Stimulated activated CD4-positive, alpha-beta T cell treated with anti-CD3 and anti-CD28 coated beads, Interleukin-4, amount 100 ng/mL, for 24 hours (primary cell): ENCODE measurements at places on chromosomes 16 and 17.

- peak; percentile 39 for DNase-seq
These were observed 42.0 kb upstream of the TMC5 start for GRCh38 chr16:19375561-19376158.

- DNase-seq: no peak
These were observed 11.2 kb downstream of the PAM16 start for GRCh38 chr16:4339909-4340308.

GRCh38 chr17:21548236-21548635, 144.1 kb upstream of the KCNJ18 start:
- DNase-seq: no peak

DNA sequence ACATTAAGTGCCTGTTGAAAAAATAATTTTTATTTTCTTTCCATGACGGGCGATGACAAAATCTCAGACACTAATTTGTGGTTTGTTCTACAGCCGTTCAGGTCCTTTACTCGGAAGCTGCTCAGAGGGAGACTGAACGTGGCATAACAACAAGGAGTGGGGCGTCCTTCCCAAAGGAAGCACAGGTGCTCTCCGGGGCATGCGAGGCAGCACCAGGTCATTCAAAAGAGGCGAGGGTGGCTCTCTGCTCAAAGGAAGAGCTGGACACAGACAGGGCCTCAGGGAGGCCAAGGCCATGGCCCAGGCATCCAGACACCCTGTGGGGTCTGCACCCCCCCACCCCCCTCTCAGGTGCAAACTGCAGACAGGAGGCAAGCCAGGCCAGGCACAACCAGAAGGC, 16.2 kb downstream of the UNKL start:
- DNase-seq: no peak

DNA sequence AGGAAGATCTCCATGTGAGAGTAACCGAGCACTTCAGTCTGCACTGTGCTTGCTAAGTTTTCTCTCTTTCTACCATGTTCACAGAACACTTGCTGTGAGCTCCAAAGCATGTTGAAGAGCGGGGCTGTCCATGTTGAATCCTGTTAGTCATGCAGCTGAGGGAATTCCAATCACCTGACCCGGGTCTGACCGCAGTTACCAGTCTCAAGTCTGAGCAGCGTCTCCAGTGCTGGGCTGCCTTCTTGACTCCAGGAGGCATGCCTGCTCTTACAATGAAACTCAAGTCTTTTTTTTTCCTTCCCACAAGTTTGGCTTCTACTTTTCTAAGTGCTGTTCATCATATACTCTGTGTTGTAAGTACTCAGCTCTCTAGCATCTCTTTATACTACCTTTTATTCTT, 44.3 kb downstream of the HOXB1 start:
- DNase-seq: no peak

GRCh38 chr17:73335591-73336407, 24.0 kb upstream of the CDC42EP4 start:
- no peak for DNase-seq

DNA sequence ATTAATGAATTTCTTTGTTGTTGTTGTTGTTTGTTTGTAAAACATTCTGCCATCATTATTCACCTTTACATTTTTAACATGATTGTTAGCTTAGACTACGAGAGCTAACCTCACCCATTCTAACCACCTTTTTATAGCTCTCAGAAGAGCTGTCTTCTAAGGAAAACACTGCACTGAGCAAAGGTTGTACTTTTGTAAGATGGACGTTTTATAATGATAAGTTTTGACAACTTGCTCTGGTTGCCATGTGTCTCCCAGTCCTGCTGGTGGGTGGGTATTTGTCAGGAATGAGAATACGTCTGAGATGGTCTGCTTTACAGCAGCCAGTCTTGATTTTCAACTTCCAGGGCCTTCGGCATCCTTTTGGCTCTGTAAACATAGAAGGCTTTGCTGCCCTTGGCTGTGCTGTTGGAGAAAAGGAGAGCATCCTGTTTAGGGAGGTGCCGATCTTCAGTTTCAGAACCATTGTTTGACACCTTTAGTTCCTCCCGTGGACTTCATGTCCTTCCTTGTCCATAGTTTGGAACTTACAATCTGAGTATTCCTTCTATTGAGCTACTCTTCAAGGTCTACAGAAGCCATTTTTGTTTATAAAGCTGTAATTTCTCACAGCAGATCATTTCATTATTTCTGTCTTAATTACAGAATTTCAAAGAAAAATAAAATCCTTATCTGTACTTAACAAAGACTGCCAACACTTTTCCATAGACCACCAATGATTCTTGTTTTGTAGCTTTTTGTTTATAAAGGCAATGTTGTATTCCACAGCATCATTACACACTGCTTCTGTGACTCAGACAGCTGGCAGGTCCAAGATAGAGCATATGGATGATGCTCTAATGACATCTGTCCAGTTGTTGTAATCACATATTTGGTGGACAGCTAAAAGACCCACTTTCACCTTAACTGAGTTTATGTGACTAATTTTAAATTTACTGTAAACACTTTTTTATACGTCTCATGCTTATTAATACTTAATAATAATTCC, 270.1 kb upstream of the TBX2 start:
- no peak for DNase-seq

DNA sequence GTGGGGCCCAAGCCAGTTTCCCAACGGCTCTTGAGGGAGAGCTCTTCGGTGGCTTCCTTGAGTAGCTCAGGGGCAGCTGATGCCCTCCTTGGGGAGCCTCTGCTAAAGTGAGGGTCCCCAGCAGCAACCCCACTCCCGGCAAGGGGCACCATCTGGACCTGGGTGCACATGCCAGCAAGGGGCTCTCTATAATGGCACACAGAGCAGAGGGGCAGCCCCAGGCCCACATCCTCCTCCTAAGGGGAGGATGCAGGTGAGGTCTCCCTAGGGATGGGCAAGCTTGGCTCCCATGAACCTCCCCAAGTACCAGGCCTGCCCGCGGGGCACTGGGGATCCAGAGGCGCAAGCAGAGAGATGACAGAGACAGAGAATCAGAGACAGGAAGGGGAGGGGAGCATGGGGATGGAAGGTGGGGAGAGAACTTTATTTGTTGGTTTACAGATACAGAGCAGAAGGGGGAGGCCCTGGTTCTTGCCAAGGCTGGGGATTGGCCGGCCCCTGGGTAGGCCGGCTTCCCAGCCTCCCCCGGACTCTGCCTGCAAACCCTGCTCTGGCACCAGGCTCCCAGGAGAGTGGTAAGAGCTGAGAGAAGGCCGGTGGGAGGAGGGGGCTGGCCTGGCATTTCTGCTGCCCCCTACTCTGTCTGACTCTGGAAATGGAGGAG, 61.4 kb downstream of the SRCIN1 start:
- no peak for DNase-seq

GRCh38 chr16:88851616-88852015, 5.1 kb downstream of the GALNS start:
- DNase-seq: no peak

- DNase-seq: peak; percentile 37
These were observed 512 bp downstream of the PMM2 start for GRCh38 chr16:8798174-8798527.

GRCh38 chr17:71109697-71110096, 940.4 kb downstream of the KCNJ2 start:
- no peak for DNase-seq

GRCh38 chr16:9107025-9107970, 15.9 kb downstream of the HAPSTR1 start:
- no peak for DNase-seq

- no peak for DNase-seq
These were observed 668 bp downstream of the JUP start for GRCh38 chr17:41785859-41786226.

DNA sequence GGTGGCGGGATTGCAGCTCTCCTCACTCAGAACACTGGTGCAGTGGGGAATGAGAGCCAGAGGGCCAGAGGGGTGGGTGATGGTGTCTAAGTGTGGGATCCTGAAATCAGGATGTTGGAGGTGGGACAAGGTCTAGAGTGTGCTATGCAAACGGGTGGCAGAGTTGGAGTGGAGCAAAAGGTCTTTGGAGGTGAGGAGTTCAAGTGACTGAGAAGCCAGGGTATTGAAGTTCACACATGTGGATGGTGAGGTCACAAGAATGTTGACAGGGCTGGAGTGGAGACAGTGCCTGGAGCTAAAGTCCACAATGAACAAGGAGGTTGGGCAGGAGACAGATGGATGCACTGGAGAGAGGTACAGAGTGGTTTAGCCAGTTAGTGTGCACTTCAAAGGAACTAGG, 38.3 kb upstream of the MAP3K14 start:
- no peak for DNase-seq

DNA sequence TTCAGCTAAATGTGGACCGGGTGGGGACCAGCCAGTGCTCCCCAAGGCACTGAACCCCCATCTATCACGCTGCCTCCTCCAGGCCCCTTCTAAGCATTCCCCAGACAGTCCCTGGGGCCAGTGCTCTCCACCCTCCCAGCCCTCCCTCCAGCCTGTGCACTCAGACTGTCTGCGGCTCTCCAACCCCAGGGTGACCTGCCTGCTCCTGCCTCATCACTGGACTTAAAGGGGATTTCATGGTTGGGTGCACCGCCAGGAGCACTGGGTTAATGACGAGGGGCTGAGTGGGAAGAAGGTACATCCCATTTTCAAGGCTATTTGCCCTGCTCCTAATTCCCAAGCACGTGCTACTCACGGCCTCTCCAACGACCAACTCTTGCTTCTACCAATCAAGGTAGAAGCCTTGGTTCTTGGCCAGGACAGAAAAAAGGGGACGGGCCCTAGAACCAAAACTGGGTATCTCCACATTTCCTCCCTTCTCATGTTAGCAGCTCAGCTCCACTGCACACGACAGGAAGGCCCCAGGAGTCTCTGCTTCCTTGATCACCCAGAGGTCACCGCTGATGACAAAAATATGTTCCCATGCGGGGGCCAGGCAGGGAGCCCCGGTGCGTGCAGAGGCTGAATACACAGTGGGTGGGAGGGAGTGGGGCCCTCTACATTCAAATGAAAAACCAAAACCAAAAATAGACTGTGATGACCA, 3.5 kb upstream of the ABR start:
- DNase-seq: no peak

DNA sequence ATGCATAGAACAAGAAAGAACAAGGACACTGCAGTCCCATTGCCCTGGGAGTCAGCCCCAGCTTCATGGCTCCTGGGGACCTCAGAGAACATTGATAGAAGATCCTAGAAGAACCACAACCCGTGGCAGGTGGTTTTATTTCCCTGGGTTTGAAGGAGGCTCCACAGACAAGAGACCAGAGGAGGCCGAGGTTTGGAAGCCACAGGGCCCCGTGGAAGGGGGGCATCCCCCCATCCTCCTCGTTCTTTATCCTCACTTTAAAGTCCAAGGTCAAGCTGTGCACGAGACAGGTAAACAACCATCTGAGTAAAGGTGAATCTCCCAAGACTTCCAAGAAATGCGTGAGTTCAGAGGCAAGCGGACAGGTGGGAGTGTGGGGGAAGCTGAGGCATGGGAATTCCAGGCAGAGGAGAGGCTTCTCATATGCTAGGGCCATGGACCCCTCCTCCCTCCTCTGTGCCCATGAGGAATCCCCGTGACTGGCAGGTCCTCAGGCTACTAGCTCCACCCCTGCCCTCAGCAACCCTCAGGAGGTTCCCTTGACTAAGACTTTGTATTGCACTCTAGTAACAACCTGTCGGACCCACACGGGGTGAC, 849 bp upstream of the SULT1A1 start:
- DNase-seq: no peak

DNA sequence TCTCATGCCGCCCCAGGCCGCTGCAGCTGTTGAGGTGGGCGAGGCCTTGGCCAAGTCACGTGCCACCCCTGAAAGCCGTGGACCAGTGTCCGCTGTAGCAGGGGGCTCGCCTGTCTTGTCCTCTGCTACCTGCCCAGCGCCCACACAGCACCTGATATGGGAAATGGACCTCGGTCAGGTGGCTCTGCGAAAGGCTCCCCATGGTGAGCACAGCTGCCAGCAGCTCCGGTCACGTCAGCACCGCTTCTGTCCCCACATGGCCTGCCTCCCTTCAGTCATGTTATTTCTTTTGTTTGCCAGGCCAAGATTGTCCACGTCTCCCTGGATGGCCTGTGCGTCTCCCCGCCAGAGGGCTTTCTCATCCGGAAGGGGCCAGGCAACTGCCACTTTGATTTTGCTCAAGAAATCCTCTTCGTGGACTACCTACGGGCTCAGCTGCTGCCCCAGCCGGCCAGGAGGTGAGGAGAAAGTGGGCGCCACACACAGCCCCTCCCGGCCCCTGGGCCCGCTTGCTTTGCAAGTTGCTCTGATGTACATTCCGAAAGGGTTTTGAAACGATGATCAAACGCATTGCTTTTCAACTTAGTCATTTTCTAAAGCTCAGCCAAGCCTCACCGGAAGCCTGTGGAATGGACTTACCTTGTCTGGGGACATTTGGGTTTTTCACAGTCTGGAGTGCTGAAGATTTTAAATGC, 219.8 kb downstream of the KATNIP start:
- no peak for DNase-seq

- DNase-seq: no peak
These were observed 64.8 kb downstream of the NT5M start for GRCh38 chr17:17367931-17368330.

DNA sequence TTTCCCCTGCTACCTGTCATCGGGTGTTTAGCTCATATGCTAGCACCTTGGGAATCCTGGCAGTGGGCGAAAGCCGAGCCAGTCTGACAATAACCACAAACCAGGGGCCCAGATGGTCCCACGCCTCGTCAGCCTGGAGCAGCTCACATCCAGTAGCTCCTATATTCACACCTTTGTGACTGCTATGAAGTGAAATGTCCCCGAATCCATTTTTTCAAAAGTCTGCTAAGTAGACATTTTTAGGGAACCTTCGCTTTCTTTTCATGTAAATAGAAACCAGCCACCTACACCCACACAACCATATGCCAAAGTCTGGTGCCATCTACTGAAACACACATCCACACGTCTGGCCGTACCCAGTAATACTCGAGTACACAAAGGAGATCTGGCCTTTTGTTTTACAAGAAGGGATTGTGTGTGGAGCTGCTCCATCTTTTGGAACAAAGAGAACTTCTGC, 176.8 kb downstream of the SLC39A11 start:
- DNase-seq: no peak

DNA sequence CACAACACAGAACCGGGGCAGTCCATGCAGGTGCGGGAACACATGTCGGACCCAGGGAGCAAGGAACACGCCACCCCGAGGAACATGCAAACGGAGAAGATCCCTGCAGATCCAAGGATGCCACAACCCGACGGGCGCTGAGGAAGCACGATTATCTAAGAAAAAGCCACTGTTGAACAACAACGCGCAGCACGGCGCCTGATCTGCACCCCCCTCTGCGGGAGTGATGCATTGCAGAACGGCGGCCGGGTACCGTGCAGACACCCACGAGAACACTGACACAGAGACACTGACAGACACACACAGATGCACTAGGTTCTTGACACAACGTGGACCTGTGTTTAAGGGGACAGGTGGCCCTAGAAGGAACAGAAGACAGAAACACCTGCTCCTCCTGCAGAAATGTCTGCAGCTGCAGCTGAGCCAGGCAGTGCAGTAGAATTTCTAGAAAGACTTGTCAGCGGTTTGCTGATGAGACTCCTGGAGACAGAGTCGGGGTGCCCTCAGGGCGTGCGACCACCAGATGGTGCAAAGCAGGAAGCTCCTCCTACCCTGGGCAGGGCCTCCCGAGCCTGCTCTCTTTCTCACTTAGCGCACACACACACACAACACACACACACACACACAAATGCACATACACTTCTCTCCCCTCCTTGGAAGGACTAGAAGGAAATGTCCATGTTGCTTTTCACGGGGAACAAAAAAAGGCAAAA, 7.5 kb downstream of the NPTX1 start:
- no peak for DNase-seq

- no peak for DNase-seq
These were observed 716.3 kb downstream of the WWOX start for GRCh38 chr16:78815713-78816112.

- DNase-seq: no peak
These were observed 561 bp downstream of the CCDC47 start for GRCh38 chr17:63772801-63773271.
